Activated CD8-positive, alpha-beta memory T cell treated with anti-CD3 and anti-CD28 coated beads, Interleukin-2, amount 10 ng/mL, durations not matched to agents 7 days and 5 days (primary cell): ENCODE measurements at places on chromosomes 3 and 15. TPM values are rescaled to one million over a fixed set of nuclear protein-coding genes. Genes with fewer than 3 reads are reported as not detected.

DNA sequence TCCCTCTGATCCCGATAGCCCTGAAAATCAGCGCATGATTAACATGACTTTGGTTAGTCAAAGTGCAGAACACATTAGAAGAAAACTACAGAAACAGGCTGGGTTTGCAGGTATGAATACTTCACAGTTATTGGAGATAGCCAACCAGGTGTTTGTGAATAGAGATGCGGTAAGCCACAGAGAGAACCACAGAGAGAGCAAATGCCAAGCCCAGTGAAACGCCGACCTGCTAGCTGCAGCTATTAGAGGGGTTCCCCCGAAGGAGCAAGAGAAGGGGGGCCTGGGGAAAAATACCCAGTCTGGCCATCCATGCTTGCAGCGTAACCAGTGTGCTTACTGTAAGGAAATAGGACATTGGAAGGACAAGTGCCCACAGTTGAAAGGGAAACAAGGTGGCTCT lies 523.9 kb upstream of the CNTN3 start:
- no peak for DNase-seq

- DNase-seq, result no peak
Observed at GRCh38 chr3:54307566-54308180, 185.3 kb downstream of the CACNA2D3 start.

GRCh38 chr3:68136411-68136810 lies 482.0 kb upstream of the SUCLG2 start:
- DNase-seq, result no peak

Gene HTR3E
- not detected for total RNA-seq

Gene GOLGA8G
- total RNA-seq, result not detected

- no peak for DNase-seq
Observed at GRCh38 chr3:123370819-123371218, 78.1 kb downstream of the ADCY5 start.

GRCh38 chr3:147881933-147882332 lies 472.8 kb downstream of the ZIC1 start:
- no peak for DNase-seq

GRCh38 chr3:169811631-169812331 lies 889 bp upstream of the LRRIQ4 start:
- peak; percentile 58 for DNase-seq

- DNase-seq, result no peak
Observed at GRCh38 chr3:174857301-174857700, 1.8 kb upstream of the NAALADL2 start.

GRCh38 chr15:34892963-34893591 lies 76.5 kb downstream of the AQR start:
- no peak for DNase-seq

- DNase-seq, result no peak
Observed at GRCh38 chr3:190016966-190017365, 103.7 kb downstream of the P3H2 start.

GRCh38 chr3:22935040-22935439 lies 268.1 kb upstream of the UBE2E2 start:
- DNase-seq, result no peak

Gene SLC51A
- total RNA-seq, result not detected

DNA sequence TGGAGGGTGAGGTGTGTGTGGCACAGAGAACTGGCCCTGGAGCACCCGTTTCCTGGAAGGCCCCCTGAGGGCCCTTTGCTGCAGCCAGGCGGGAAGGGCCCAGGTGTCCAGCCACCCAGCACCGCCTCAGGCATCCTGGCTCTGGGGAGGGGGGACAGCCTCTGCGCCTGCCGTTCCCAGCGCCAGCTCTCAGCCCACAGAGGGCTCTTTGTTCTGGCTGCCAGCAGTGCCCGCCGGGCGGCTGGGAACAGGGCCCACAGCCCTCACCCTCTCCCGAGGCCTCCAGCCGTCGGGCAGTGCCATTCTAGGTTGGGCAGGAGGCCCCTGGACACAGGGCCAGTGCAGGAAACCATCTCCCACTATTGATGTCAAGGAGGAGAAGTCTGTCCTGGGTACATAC lies 8.3 kb downstream of the SLC38A3 start:
- DNase-seq, result no peak

DNA sequence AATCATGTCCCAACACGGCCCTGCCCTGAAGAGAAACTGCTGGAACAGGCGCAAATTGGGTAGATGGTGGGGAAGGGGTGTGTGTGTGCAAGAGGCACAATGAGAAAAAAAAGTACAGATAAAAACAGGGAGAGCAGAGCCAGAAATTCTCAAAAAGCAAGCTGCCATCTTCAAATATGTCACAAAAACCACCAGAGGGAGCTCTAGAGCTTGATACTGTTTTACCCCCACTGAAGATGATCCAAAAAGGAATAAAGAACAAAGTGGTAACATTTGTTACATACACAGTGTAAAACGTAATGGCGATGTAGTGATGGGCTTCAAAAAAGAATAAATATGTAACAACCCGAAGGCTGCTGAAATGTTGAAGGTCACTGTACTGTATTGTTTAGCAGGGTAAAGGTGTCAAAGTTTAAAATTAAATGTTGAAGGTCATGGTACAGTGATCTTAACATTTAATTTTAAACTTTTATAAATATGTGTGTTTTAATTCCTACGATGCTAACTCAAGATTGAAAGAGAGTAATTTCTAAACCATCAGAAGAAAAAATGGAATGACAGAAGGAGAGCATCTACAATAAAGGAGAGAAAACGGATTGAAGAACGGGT lies 6.0 kb downstream of the SNRPA1 start:
- DNase-seq, result no peak

Gene APH1B
- total RNA-seq, result 13.0 TPM

Gene CCDC9B
- 0.45 TPM for total RNA-seq

- DNase-seq, result no peak
Observed at GRCh38 chr15:100526027-100526481, 2.7 kb downstream of the CERS3 start.
